ENCODE measurements at places on chromosomes 3 and 15. TPM values are rescaled to one million over a fixed set of nuclear protein-coding genes. Genes with fewer than 3 reads are reported as not detected.

The PTX3 gene
- total RNA-seq: 1.4 TPM

DNA sequence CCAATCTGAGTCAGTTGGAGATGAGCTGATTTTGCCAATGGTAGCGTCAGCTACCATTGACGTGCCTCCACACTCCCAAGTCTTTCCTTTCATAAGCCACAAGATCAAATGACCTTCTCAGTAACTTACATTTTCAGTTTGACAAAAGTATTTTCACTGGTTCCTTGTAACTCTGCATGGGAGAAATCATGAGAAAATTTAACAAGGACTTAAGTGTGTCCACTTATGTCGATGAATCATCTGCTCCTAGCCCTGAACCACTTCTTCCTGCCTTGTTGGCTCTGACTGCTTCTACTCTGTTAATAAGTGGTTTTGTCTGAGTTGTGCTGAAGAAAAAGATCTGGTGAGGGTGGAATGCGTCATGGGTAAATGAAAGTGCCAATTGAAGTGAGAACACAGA lies 101.2 kb downstream of the NFKBIZ start:
- DNase-seq: no peak
- no peaks in the 10 kb centered on the region for H3K4me1 ChIP-seq
- no peak overlapping the region for H3K27ac ChIP-seq
- no peak overlapping the region for H3K4me3 ChIP-seq
- H3K36me3 ChIP-seq: no peaks in the 10 kb centered on the region

DNA sequence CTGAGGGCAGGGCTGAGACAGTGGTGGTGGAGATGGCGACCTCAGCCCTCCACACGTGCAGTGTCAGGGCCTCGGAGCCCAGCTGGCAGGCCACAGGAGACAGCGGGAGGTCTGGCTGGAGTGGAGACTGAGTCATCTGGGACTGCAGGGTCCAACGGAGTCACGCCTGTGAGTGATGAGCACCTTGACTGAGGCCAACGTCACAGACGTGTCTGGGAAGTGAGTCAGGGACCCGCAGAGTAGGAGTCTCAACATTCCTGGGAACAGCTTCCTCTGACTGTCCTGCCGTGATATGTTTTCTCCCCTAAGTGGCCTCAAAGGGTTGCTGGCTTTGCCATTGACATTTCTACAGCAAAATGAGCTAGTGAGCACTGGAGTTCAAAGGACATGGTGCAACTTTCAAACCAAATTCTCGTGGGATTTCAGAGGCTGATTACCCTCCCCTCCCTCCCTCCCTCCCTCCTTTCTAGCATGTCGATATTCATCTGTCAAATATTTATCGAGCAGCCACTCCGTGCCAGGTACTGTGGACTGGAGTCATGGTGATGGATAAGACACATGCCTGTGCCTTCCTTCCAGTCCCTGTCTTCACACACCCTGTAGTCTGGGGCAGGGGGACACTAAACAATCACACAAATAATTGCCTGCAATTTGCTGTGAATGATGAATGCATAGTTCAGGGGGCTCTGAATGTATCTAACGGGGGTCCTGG lies 53.3 kb upstream of the AMOTL2 start:
- peaks cover 7% of the 10 kb centered on the region for H3K4me1 ChIP-seq
- no peak overlapping the region for H3K4me3 ChIP-seq
- DNase-seq: no peak
- H3K27me3 ChIP-seq: no peaks in the 10 kb centered on the region

DNA sequence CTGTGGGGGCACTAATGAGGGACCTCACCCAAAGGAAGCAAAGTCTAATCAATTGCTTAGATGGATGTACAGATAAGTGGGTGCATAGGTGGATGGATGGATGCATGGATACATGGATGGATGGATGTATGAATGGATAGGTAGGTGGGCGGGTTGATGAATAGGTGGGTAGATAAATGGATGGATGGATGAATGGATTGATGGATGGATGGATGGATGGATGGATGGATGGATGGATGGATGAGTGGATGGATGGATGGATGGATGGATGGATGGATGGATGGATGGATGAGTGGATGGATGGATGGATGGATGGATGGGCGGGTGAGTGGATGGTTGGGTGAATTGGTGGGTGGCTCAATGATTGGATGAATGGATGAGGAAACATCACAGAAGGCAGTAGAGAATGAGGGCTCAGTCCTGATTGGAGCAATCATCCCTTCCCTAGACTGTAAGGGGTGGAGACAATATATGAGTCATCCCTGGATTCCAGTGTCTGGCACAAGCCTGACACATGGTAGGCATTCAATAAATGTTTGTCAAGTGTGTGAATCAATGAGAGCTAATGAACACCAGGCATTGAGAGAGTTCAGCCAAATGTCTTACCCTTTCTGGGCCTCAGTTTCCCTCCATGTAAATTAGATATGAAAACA lies 40.4 kb upstream of the PXYLP1 start:
- H3K27me3 ChIP-seq: no peaks in the 10 kb centered on the region
- DNase-seq: no peak
- H3K27ac ChIP-seq: no peak overlapping the region
- no peaks in the 10 kb centered on the region for H3K4me1 ChIP-seq

The GPR176 gene
- total RNA-seq: 198 TPM

The CP gene
- 2.6 TPM for total RNA-seq

The ISL2 gene
- total RNA-seq: 0.99 TPM

DNA sequence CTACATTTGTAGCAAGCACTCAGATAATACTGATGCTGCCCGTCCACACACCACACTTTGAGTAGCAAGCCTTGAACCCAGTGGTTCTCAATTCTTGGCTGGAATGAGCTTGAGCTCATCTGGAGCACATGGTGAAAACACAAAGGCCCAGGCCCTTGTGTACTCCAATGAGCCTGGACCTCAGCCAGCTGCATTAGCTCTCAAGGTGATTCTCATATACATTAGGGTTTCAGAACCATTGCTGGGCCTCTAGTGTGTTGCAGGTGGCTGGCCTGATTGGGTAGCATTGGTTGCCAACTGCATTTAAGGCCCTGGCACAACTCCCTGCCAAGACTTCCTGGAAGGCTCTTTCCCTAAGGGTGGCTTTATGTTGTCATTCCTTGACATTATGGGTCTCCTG lies 23.4 kb upstream of the ZFAND6 start:
- H3K27ac ChIP-seq: no peak overlapping the region
- no peaks in the 10 kb centered on the region for H3K27me3 ChIP-seq
- no peaks in the 10 kb centered on the region for H3K36me3 ChIP-seq
